ENCODE measurements at places on chromosomes 4 and X. TPM values are rescaled to one million over a fixed set of nuclear protein-coding genes. Genes with fewer than 3 reads are reported as not detected.

The DMP1 gene
- total RNA-seq, result not detected

The FAM149A gene
- total RNA-seq, result 9.0 TPM

The RAB39B gene
- not detected for total RNA-seq

The NPY1R gene
- total RNA-seq, result 0.73 TPM

The BBS12 gene
- total RNA-seq, result 1.0 TPM

The CENPI gene
- total RNA-seq, result 0.23 TPM

The NAP1L2 gene
- total RNA-seq, result 0.54 TPM

The PARM1 gene
- total RNA-seq, result 14.5 TPM

- H3K27ac ChIP-seq, result no peak overlapping the region
- no peak for DNase-seq
- no peaks in the 10 kb centered on the region for H3K4me1 ChIP-seq
These were observed 17.8 kb upstream of the ANOS1 start for GRCh38 chrX:8749697-8750096.

DNA sequence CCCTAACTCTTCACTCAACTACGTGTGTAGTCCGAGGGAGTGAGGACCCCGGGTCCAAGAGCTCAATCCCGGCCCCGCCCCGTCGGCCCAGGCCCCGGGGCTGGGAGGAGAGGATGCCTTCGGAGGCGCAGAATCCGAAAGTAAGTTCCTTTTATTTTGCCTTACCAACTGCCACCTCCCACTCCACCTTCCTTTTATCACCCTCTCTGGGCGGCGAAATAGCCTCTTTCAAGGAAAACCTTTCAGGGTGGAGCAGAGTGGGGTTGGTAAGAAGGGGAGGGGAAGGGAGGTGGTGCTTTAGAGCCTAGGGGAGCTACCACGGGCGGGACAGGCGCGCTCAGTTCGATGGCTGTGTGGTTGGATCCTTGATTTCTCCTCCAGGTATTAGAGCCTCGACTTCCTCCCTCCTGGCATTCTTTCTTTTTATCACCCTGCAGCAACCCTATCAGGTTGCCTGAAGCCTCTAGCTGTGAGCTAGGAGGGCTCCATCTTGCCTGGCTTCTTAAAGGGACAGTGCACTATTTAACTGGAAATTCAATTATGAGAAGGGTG, 191.2 kb downstream of the RRAGB start:
- H3K4me1 ChIP-seq, result no peaks in the 10 kb centered on the region
- peaks cover 13% of the 10 kb centered on the region for H3K27me3 ChIP-seq
- DNase-seq, result no peak
- no peak overlapping the region for H3K27ac ChIP-seq
- peak overlapping the region; percentile 60 for H3K4me3 ChIP-seq

DNA sequence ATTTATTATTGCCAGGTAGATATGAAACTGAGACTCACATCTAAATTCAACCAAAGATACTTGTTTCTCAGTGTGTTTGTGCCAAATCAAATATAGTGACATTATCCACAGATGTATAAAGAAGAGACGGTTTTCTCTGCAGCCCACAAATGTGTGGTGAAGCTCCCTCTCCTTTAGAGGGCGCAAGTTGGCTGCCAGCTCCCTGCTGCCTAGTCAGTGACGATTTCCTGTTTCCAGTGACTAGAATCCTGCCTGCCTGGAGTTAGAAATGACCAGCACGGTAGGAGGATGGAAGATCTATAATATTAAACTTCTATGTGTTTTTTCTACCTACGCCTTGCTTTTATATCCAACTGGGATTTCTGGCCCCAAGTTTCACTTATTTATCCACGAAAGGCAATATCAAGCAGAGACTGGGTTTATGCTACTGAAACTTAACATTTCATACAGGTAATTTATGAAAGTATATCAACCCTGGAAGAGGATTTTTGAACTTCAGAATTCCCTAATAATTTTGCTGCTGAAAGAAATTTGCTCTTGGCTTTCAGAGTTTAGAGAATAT, 1793.7 kb upstream of the TENM3 start:
- H3K36me3 ChIP-seq, result no peaks in the 10 kb centered on the region
- H3K27ac ChIP-seq, result no peak overlapping the region
- DNase-seq, result no peak
- no peaks in the 10 kb centered on the region for H3K27me3 ChIP-seq
- H3K4me1 ChIP-seq, result no peaks in the 10 kb centered on the region
- no peak overlapping the region for H3K4me3 ChIP-seq

DNA sequence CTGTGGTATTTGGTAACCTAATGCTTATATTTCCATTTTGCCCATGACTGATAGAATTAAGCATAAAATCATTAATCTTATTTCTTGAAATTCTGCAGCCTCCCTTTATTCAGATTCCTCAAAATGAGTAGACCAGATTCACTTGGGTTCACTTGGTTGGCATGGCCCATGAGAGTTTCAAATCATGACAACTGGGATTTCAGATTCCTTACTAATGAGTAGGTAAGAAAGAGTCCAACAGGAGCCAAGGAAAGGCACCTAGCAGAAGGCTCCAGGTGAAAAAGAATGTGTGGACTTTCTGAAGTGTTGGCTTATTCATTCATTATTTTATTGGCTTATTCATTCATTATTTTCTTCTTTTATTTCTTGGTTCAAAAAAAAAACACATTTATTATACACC, 27.2 kb upstream of the GATB start:
- no peaks in the 10 kb centered on the region for H3K36me3 ChIP-seq
- DNase-seq, result no peak
- H3K4me1 ChIP-seq, result no peaks in the 10 kb centered on the region
- H3K4me3 ChIP-seq, result no peak overlapping the region
- H3K27ac ChIP-seq, result no peak overlapping the region
- no peaks in the 10 kb centered on the region for H3K27me3 ChIP-seq

DNA sequence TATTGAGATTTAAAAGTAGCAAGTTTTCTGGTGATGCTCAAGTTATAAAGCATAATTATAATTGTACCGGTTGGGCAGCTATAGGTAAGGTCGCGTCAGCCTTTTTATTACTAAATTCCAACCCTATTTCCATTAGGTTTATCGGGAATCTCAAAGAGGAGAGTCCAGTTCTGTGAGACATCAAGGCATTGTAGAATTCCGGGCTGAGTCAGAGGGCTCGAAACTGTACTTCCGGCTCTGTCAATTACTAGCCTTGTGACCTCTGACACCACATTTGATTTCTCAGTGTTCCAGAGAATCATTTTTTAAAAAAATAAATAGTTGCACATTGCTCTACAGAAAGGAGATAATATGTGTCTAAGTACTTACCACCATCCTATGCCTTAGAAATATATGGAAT, 4.3 kb downstream of the IL1RAPL1 start:
- no peak overlapping the region for H3K4me3 ChIP-seq
- H3K4me1 ChIP-seq, result no peaks in the 10 kb centered on the region
- DNase-seq, result no peak

DNA sequence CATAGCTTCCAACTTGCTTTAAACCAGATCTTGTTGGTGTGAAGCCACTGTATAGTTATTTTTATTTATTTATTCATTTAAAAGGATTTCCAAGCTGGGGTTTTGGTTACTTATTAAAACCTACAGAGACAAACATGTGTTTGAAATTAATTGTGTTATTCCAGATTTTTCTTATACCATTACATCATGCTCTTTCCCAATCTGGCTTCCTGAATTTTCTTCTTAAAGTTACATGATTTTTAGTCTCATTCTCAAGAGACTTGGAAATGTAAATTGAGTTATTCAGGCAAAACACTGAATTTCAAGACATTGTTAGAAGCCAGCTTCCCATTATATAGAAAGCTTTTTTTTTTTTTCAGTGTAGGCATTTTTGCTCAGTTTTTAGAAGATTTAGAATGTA, 381.9 kb downstream of the IL1RAPL1 start:
- no peak overlapping the region for H3K27ac ChIP-seq
- no peak for DNase-seq
- H3K27me3 ChIP-seq, result no peaks in the 10 kb centered on the region
- no peak overlapping the region for H3K4me3 ChIP-seq
- H3K4me1 ChIP-seq, result no peaks in the 10 kb centered on the region
- no peaks in the 10 kb centered on the region for H3K36me3 ChIP-seq

- no peaks in the 10 kb centered on the region for H3K36me3 ChIP-seq
- H3K4me1 ChIP-seq, result peaks cover 16% of the 10 kb centered on the region
- H3K4me3 ChIP-seq, result peak overlapping the region; percentile 22
- H3K27ac ChIP-seq, result peak overlapping the region; percentile 38
- DNase-seq, result no peak
These were observed 22.6 kb downstream of the PLS3 start for GRCh38 chrX:115583496-115584004.

DNA sequence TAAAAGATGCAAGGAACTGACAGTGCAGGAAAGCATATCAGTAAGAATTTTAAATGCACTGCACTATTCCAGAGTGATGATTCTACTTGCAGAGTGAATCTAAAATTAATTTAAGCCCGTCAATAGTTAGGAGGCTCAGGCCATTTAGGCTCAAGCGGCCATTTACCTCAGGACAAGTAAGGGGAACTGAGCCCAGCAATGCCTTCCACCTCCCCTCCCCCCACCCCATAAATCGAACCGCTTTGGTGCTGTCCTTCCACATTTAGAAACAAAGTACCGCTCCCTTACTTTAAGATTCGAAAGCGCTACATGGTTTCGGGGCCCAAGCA, 665 bp downstream of the RBM41 start:
- no peak for DNase-seq
- peaks cover 10% of the 10 kb centered on the region for H3K27me3 ChIP-seq
- no peaks in the 10 kb centered on the region for H3K4me1 ChIP-seq
- peak overlapping the region; percentile 76 for H3K4me3 ChIP-seq
- peak overlapping the region; percentile 58 for H3K27ac ChIP-seq
- H3K36me3 ChIP-seq, result peaks cover 36% of the 10 kb centered on the region

- no peak for DNase-seq
- no peaks in the 10 kb centered on the region for H3K4me1 ChIP-seq
- no peaks in the 10 kb centered on the region for H3K36me3 ChIP-seq
- H3K4me3 ChIP-seq, result no peak overlapping the region
These were observed 36.3 kb downstream of the PRDM5 start for GRCh38 chr4:120886191-120886590.

DNA sequence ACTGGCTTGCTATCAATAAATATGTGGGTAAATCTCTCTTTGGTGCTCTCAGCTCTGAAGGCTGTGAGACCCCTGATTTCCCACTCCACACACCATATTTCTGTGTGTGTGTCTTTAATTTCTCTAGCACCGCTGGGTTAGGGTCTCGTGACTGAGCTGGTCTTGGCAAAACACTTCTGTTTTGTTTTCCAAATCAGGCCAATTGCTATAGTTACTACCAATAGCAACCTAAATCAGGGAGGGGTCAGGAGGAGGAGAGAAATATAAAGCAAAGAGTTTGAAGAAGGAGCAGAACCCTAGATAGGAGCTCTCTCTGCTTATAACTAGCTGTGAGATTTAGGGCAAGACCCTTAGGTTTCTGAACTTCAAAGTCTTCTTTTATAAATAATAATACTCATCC, 250.5 kb upstream of the IGFBP7 start:
- no peaks in the 10 kb centered on the region for H3K27me3 ChIP-seq
- no peak overlapping the region for H3K4me3 ChIP-seq
- no peaks in the 10 kb centered on the region for H3K4me1 ChIP-seq
- no peak for DNase-seq

GRCh38 chrX:50881028-50881427, 29.5 kb upstream of the BMP15 start:
- H3K36me3 ChIP-seq, result no peaks in the 10 kb centered on the region
- no peaks in the 10 kb centered on the region for H3K4me1 ChIP-seq
- no peak overlapping the region for H3K4me3 ChIP-seq
- H3K27me3 ChIP-seq, result no peaks in the 10 kb centered on the region
- no peak for DNase-seq

- H3K4me3 ChIP-seq, result no peak overlapping the region
- no peak for DNase-seq
- no peaks in the 10 kb centered on the region for H3K36me3 ChIP-seq
- no peak overlapping the region for H3K27ac ChIP-seq
- H3K4me1 ChIP-seq, result no peaks in the 10 kb centered on the region
These were observed 68.3 kb downstream of the AFF2 start for GRCh38 chrX:148568763-148569162.

DNA sequence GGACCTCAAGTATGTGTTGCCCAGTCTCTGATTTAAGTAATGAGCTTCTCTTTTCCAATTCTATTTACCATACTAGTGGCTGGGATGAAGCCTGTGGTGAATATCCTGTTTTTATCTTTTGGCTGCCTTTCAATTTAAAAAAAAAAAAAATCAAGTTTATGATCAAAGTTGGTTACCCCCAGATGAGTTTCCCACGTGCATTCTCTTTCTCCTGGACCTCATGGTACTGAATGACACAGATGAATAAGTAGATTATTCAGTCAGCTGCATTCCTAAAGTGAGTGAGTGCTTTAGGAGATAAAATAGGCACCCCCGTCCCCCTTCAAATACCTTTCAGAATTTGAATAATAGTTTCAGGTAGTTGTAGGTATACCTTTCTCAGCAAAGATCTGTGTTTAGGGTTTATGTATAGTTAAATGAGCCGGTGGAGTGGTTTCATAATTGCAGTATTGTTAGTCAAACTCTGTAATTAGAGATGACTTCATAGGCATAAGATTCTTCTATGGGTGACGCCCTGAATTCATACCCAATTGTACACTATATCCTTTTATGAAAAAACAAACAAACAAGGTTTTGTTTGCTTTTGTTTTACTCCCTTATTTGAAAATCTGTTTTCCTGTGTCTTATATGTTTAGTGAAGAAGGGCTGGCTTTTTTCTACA, 41.9 kb downstream of the PLS3 start:
- H3K36me3 ChIP-seq, result no peaks in the 10 kb centered on the region
- H3K27ac ChIP-seq, result peak overlapping the region; percentile 51
- no peak for DNase-seq
- H3K27me3 ChIP-seq, result peaks cover 22% of the 10 kb centered on the region

DNA sequence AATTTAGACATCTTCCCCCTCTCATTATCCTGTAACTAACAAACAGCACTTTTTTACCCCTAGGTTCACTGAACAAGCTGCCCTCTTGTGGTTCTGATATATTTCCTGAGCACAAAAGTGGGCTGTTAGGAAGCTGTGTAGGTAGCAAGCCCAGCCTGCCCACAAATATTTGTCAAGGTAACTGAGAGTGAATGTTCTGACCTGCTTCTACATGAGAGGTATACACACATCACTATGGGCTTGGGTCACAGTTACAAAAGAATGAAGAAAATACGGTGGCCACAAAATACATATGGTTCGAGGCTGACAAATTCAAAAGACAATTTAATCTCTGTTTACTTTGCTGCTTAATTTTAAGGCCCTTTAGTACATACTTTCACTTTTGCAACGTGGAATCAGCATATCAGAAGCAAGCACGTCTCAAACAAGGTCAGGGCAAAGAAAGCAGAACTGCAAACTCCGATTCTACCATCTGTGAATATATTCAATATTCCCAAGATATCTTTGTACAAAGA, 78.7 kb downstream of the RBM47 start:
- no peaks in the 10 kb centered on the region for H3K27me3 ChIP-seq
- H3K27ac ChIP-seq, result peak overlapping the region; percentile 36
- H3K4me3 ChIP-seq, result peak overlapping the region; percentile 43

All from psoas muscle (tissue), 8 donors.